ENCODE measurements at places on chromosomes 6 and 20.

GRCh38 chr6:90144396-90144795, 152.2 kb downstream of the BACH2 start:
- DNase-seq, result peak; percentile 70

GRCh38 chr6:52063584-52064344, 23.6 kb downstream of the PKHD1 start:
- peak; percentile 63 for DNase-seq

DNA sequence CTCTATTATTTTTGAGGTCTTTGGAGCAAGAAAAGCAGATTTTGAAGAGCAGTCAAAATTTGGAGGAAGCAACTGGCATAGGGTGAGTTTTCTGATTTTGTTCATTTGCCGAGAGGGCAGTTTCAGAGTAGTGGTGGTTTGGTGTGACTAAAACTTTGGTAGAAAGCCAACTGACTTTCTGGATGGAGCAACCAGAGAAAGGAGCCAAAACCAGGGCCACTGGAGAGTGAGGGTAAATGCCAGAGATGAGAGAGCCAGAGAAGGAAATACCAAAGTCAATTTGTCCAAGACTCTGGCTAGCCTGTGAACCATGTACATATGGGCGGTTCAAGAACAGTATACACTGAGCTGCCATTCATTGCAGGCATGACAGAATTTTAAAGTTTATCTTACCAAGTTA, 40.5 kb upstream of the ZBTB24 start:
- DNase-seq, result no peak

GRCh38 chr20:44884907-44885391, 556 bp upstream of the YWHAB start:
- DNase-seq, result no peak

GRCh38 chr6:148713033-148713738, 33.6 kb upstream of the UST start:
- no peak for DNase-seq

- DNase-seq, result no peak
These were observed 98.3 kb downstream of the SASH1 start for GRCh38 chr6:148440877-148441453.

DNA sequence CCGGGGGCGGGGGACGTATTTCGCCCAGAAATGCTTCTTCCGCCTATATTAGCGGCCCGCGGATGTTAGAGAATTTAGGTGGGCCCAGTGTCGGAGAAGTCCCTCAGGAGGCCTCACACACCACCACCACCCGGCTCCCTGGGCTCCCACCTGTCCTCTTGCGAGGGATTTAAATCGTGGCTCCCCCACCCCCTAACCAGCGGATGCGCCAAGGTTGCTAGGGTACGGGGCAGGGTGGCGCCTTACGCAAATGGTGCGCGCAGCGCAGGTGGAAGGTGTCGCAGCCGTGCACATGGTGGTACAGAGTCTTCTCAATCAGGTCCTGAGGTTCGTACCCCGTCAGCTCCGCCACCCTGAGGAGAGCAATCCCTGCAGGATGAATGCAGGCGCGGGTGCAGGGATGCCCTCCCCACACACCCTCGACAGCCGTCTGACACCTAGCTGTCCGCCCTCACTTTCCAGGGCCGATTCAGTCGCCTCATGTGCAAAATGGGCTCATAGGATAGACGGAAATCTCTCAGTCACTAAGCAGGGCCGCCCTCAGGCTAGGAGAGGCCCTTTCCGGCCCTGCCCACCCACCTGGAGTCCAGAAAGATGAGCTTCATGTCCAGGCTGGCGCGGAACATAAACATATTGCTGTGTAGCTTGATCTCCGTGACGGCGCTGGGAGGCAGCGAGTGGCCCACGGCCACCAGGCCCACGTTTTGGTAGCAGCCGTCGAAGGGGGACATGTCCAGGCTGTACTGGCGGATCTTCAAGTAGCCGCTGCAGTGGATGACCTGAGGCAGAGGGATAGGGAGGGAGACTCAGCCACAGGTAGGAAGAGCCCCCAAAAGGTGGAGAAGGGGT, 16.6 kb downstream of the SIM1 start:
- no peak for DNase-seq

DNA sequence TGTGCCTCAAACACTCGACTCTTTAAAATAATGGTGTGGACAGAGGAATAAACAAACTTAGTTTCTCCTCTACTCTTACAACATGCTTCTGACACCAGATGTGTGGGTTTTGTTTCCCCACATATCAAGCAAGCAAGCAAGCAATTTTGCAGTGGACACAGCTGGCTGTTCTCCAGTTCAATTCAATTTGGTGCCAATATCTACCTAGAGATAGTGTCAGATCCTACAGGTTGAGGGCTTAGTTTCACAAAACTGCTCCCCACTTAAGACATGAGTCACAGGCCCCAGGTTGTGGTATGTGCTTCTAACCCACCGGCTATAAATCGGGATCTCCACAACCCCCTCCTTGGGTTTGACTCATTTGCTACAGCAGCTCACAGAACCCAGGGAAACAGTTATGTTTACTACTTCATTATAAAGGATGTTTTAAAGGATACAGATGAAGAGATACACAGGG, 131.4 kb upstream of the TRAF3IP2 start:
- peak; percentile 68 for DNase-seq

GRCh38 chr6:5308066-5308465, 46.8 kb downstream of the FARS2 start:
- DNase-seq, result no peak

DNA sequence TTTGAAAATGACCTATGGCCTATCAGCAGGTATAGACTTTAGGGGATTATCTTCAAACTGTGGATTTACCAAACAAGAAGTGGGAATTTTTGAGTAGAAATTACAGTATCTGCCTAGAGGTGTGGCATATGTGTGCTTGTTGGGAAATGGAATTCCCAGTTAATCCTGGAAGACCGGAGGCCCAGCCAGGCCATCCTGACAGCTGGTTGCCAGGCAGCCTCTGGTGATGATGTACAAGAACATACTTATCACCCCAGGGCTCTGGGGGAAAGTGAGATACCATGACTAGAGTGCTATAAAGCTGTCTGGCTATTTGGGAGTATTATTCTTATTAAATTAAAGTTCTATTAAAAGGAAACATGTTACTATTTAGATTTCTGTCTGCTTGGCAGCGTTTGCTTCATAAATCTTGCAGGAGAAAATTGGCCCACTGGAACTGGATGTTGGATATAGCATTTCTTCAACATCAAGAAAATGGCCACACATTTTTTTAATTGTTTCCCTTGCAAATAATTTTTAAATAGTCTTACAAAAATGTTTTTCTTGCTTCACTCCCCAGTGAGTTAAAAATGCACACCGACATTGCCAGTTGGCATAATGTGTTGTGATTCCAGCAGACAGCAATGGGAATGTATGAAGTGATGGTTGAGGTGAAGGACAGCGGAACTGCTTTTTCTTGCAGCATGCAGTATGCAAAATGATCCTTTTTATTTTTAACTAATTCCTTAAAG, 187.8 kb downstream of the MYLK4 start:
- DNase-seq, result no peak

DNA sequence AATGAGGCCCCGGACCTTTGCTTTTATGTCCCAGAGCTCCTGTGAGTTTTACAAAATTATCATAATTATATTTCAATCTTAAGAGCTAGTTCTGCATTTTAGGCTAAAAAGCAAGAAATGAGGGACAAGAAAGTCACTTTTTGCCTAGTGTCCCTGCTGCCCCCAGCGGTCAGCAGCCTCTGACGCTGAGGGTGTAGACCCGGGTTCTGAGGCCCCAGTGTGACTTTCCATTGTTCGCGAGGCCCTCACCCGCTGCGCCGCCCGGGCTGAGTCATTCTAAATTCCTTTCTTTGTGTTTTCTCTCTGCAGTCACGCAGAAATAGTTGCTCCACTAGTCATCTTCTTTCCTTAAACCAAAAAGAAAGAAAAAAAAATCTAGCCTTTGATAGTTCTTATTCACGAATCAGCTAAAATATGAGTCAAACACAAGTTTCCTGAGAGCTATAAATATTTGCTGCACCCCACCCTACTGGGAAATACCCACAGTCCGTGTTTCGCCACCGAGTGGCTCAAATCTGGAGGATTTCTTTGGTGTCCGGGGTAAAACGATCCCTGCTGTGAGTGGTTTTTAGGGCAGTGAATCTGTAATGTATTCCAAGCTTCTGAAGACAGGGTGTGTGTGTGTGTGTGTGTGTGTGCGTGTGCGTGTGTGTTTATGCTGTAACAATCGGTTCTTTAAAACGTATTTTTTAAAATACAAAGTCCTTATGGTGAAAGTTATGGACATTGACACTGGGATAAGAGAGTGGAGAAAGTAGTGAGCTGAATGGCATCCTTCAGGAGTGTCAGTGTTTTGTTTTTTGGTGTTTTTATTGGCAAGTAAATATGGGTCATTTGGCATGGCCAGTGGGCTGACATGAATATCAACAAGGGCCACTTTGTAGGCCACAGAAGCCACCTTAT, 59.7 kb upstream of the EEF1A1 start:
- peak; percentile 81 for DNase-seq

DNA sequence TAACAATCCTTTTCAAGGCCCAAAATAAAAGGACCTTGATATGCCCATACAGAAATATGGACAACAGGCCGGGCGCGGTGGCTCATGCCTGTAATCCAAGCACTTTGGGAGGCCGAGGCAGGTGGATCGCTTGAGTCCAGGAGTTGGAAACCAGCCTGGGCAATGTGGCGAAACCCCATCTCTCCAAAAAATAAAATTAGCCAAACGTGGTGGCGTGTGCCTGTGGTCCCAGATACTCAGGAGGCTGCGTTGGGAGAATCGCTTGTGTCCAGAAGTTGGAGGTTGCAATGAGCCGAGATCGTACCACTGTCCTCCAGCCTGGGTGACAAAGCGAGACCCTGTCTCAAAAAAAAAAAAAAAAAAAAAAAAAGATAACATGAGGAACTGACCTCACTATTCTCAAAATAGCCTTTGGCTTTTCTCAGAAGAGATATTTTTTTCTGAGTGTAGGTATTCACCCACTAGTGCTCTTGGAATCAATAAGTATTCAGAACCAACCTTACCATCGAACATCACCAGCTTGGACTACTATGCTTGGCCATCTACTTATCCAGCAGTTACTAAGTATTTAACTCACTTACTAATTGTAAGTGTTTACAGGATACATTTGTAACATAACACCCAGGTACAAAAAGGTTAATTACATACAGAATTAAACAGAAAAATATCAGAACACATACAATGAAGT, 99.2 kb downstream of the OR2B2 start:
- peak; percentile 45 for DNase-seq

GRCh38 chr20:17627101-17627955, 54.7 kb downstream of the RRBP1 start:
- DNase-seq, result no peak
